ENCODE measurements at places on chromosomes 6 and 20.

- DNase-seq = no peak
Measured at GRCh38 chr6:155261111-155261900, 2.5 kb upstream of the CLDN20 start.

- DNase-seq = no peak
Measured at GRCh38 chr6:123997223-123997622, 193.6 kb downstream of the NKAIN2 start.

DNA sequence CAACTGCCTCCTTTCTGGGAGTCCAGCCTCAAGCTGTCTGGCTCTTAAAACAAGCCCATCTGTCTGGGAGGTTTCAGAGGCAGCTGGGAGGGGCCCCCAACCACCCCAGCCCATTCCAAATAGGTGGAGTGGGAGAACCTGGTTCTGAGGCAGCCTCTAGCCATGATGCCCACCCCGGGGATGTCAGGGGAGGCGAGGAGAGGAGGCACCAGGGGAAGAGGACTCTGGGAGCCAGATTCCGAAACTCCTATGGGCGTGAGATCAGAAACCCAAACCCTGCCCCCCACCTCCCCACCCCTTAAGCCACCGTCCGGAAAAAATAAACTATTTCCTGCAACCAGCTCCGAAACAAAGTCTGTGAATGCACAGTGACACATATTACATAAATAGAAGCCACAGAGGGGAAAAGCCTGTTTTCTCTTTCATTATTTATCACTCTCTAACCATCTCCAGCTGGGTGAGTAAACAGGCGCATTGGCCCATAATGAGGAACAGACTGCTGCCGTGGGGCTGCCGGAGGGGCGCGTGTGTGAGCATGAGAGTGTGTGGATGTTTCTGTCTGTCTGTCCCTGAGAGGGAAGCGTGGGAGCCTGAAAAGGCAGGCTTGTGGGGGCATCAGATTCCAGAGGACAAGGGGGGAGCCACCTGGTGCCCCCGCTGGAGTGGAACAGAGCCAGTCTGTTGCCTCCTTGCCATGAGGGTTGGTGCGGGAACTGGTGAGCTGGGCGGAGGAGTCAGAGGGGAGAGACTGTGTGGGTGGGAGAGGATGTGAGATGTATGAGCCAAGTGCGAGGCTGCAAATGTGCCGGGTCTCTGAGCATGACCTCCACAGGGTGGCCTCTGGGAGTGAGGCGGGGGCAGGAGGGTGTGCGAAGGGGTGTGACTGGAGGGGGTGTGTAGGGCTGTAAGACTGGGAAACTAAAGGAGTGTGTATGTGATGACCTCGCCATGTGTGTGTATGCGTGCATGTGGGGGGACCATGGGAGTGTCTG, 14.3 kb upstream of the FOXP4 start:
- peak; percentile 78 for DNase-seq

GRCh38 chr6:169926617-169927417, 175.4 kb downstream of the ERMARD start:
- DNase-seq = no peak

GRCh38 chr6:5507131-5507681, 245.9 kb downstream of the FARS2 start:
- DNase-seq = peak; percentile 42

- DNase-seq = no peak
Measured at GRCh38 chr6:27334141-27334540, 22.1 kb upstream of the POM121L2 start.

DNA sequence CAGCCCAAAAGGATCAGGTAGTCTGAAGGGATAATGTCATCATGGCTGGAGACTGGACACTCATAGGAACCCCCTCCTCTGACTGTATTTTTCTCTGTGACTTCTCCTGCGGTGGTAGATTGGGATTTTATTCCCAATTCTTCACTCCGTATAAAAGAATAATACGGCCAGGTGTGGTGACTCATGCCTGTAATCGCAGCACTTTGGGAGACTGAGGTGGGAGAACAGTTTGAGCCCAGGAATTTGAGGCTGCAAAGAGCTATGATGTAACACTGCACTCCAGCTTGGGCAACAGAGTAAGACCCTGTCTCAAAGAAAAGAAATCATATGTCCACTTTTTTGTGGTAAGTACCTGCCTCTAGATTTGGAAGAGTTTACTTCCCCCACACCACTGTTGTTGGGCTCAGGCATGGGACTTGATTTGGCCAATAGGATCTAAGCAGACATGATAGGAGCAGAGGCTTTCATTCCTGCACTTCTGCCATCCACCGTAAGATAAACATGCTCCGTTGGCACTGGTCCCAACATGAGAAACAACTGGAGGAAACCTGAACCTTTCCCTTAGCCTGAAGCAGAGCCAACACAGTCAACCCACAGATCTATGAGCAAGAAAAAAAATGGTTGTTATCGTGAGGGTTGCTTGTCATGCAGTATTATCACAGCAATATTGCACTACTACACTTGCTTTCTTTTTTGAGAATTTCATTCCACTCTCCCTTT, 82.0 kb downstream of the JPH2 start:
- DNase-seq = no peak

- DNase-seq = no peak
Measured at GRCh38 chr20:62695448-62696414, 12.9 kb upstream of the NTSR1 start.

GRCh38 chr6:105940990-105941389, 145.1 kb upstream of the PRDM1 start:
- no peak for DNase-seq
